SK-N-MC (cell line): ENCODE measurements at places on chromosomes 12 and 14.

DNA sequence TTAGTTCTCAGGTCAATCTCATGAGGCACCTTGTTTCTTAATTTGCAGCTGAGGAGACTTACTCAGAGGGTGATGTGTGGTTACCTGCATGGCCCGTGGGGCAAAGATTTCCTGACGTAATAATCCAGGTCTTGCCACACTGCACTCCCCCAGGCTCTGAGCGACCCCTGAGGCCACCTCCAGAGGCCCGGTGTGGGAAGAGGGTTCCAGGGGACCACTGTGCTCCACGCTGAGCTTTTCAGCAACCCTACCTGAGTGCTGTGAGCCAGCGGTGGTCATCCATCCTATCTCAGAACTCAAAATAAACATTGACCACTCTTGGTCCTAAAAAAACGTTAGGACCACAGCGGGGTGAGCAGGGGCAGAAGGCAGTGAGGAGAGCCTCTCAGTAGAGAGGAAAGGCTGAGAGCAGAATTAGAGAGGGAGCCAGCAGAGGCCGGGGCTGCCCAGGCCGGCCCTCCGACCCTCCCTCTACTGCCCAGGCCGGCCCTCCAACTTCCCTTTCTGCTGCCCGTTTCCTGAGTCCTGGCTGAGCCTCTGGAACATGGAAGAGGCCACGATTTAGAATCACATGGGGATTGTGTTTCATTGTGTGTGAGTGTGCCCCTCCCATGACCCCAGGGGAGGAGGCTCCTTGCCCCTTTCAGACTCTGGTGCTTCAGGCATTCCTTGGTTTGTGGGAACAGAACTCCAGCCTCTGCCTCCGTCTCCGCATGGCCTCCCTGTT lies 188.2 kb upstream of the DIO3 start:
- DNase-seq = no peak

DNA sequence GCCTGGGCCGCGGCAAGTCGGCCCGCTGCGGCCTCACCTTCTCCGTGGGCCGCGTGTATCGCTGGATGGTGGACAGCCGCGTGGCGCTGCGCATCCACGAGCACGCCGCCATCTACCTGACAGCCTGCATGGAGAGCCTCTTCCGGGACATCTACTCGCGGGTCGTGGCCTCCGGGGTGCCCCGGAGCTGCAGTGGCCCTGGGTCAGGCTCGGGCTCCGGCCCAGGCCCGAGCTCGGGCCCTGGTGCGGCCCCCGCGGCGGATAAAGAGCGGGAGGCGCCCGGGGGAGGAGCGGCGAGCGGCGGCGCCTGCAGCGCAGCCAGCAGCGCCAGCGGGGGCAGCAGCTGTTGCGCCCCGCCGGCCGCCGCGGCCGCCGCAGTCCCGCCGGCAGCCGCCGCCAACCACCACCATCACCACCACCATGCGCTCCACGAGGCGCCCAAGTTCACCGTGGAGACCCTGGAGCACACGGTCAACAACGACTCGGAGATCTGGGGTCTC lies 226.2 kb upstream of the CRY1 start:
- DNase-seq = no peak

DNA sequence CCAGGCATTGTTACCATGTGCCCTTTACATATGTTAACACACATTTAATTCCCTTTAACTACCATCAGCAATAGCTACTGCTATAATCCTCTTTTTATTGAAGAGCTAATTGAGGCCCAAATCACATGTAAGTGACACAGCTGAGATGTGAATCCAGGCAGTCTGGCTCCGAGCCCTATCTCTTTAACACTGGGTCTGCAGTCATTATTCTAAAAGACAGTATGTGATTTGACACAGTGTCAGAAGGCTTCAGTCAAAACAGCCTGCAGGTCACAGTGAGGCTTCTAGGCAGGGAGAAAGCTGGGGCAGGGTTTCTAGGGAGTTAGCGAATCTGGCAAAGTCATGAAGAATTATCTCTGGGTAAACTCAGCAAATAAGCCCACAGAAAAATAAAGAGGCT lies 148.2 kb downstream of the KIF21A start:
- DNase-seq = no peak

DNA sequence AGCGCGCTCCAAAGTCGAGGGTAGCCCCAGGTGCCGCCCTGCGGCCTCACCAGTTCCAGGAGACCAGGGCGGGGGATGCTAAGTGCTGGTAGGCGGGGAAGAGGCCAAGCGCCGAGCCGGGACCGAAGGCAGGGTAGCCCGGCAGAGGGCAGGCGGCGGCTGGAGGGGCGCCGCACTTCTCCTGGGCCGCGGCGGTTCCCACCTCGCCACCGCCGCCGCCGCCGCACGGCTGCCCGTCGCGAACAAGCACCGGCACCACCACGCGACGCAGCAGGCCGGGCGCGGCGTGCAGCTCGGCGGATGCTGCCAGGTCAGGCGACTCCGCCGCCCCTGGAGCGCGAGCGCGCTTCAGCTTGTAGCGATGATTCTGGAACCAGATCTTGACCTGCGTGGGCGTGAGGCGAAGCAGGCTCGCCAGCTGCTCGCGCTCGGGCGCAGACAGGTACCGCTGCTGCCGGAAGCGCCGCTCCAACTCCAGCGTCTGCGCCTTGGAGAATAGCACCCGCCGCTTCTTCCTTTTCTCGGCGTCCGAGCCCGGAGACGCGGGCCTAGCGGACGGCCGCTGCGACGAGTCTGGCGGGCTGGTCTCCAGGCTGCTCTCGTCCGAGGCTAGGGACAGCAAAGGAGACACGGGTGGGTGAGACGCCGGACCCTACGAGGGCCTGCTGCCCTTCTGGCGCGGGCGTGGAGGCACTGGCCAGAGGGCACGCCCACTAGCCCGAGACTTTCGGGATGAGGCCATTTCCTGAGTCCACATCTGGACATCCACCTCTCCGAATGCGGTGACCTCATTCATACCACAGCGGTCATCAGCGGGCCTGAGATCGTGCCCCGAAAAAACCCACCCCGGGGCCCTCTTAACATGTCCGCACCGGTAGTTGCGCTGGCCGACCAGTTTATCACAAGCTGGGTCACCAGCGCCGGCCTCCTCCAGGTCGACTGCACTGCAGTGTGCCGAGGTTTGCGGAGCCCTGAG lies 1.3 kb downstream of the NKX2-8 start:
- DNase-seq = no peak

DNA sequence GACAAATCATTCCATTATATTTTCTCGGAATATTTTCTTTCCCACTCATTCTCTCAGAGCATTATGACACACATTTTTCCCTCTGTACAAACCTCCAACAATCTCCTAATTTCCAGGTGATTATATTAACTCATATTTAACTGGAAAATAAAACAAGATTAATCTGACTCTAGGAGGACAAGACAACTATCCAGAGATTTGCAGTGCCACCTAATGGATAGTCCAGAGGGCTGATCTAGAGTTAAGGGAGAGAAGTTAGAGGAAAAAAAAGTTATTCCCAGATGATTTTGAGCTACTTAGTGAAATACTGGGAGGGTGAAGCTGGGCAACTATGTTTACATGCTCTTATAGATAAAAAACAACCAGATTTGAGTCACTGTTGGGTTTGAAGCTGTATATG lies 161.7 kb downstream of the ALX1 start:
- DNase-seq = no peak

- DNase-seq = no peak
These were observed 93.2 kb upstream of the OTX2 start for GRCh38 chr14:56903304-56903969.

DNA sequence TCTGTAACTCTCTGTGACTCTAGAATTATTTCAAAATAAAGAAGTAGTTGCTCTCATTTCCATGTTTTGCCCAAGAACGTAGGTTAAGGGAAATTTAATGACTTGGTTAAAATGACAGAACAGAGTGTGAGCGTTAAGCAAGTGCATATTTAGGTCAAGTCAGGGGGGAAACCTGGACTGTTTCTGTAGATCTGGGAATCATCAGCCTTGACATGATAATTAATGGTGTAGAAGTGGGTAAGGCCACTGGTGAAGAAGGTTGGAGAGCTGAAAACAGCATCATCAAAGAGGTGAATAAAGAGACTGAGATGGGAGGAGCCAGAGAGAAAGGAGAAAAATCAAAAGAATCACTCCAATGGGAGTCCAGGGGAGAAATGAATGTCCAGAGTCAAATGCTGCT lies 49.4 kb upstream of the STK38L start:
- no peak for DNase-seq

DNA sequence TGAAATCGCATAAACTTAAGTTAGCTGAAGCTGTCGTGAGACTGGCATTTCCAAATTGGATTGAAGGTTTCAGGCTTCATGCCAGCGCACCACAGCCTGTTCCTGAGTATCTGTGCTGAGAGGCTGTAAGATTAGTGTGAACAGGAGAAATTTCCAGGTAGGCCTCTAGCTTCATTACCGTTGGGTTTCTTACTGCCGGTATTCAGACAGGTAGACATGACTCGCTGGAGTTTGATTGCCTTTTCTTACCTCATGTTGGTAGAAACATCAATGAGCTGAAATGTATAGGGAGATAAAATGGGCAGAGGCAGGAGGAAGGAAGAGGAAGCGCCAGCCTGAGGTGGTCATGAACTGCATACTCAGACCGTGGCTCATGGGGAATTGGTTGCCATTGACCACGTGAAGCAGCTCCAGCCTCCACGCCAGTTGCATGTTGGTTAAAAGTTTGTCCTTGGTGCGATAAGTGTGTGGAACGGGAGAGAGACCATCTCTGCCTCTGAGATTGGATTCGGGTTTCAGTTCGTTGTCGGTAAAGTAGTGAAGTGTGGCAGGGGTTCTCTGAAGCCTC lies 42.3 kb upstream of the MMP17 start:
- DNase-seq = no peak

DNA sequence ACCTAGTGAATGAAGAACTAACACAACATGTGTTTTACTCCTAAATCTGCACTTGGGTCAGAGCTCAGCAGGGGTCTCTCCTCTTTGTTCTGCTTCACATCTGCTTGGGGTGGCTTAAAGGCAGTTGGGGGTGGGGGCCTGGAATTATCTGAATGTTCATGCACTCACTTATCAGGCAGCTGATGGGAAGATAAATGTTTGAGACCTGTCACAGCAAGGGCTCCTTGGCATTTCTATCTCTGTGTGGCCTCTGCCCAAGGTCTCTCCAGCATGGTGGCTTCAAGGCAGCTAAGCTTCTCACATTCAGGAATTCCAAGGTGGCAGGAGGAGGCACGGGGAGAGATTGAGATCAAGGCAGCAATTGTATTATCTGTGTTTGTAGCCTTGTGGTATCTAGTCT lies 6.4 kb upstream of the HMGA2 start:
- DNase-seq = no peak

DNA sequence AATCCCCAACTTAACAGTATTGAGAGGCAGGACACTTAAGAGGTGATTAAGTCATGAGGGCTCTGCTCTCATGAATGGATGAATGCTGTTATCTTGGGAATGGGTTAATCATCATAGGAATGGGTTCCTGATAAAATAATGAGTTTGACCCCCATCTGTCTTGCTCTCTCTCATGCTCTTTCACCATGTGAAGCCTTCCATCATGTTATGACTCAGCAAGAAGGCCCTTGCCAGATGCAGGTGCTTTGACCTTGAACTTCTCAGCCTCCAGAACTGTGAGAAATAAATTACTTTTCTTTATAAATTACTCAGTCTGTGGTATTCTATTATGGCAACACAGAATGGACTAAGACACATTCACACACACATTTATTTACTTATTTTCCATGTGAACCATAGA lies 89.0 kb upstream of the PPM1H start:
- DNase-seq = no peak

- DNase-seq = peak; percentile 24
These were observed 15.8 kb upstream of the TMEM30B start for GRCh38 chr14:61296719-61297502.

GRCh38 chr12:121709478-121709961 lies 3.0 kb upstream of the TMEM120B start:
- DNase-seq = no peak

- peak; percentile 64 for DNase-seq
These were observed 2.5 kb downstream of the NUAK1 start for GRCh38 chr12:106136263-106136662.

DNA sequence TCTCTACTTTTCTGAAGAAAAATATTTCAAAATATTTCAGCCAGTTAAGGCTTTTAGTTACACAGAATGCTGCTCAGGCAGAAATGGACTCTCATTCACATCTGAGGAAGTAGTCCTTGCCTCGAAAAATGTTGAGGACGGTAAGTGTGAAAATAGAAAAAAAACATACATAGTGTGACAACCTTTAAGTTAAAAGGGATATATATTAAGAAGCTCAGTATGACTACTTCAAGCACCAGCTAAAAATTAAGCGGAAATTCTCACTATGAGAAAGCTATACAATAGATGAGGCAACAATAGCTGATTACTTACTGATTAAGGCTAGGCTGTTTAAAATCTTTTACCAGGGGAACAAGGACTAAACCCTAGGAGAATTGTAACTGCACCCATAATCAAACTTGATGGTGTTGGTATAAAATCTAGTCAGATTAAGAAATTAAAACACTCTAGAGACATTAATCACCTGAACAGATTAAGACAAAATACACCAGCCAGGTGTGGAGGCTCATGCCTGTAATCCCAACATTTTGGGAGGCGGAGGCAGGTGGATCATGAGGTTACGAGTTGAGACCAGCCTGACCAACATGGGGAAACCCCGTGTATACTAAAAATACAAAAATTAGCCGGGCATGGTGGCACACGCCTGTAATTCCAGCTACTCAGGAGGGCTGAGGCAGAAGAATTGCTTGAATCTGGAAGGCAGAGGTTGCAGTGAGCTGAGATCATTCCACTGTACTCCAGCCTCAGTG lies 53.9 kb downstream of the HNRNPC start:
- DNase-seq = no peak

DNA sequence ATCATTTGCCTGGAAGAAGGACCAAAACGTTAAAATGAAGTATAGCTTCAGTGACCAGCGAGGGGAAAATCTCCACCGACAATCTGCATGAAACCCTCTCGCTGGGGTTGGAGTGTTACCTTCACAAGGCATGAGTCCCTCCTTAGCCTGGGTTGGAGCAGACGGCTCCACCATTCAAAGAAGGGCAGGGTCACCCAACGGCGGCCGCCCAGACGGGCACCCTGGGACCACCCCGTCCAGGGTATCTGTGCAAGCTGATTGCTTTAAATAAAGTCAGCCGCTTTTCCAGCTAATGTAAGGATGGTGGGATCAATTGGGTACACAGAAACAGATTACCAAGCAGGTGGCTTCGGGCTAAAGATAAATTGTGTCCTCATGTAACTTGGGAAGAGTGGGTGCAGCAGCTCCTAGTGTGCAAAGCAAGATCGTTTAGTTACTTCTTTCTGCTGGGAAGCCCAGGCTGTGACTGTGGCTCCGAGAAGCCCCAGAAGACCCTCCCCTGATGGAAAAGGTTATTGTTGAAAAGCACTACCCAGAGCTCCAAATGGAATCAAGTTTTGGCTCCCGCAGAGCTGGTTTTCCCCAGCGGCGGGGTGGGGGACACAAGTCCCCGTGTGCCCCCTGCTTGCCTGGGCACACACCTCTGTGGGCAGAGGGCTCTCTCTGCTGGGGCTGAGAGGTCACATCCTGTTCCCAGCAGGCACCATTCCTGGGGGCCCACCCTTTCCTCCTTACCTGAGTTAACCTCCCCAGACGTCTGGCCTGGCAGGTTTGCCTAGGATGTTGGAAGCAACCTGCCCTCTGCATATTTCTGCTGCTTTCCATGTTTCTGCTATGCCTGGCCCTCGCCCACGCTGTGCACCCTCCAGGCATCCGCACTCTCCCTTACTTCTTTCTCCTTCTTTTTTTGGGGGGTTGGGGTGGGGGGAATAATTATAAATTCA lies 318.6 kb upstream of the DIO3 start:
- DNase-seq = no peak

- DNase-seq = no peak
These were observed 6.2 kb downstream of the KLHL28 start for GRCh38 chr14:44955528-44955927.

GRCh38 chr12:89470741-89471509 lies 53.7 kb downstream of the GALNT4 start:
- DNase-seq = no peak

- DNase-seq = no peak
These were observed 110.9 kb downstream of the FSCB start for GRCh38 chr14:44396226-44396625.

GRCh38 chr14:88326352-88327103 lies 3.5 kb upstream of the KCNK10 start:
- DNase-seq = no peak
